ENCODE measurements at places on chromosomes 1 and 21.
A peak's percentile ranks its signal among the peaks of the same experiment; 100 is the strongest.

GRCh38 chr1:234933475-234933874, 195.2 kb downstream of the TOMM20 start:
- DNase-seq: no peak

DNA sequence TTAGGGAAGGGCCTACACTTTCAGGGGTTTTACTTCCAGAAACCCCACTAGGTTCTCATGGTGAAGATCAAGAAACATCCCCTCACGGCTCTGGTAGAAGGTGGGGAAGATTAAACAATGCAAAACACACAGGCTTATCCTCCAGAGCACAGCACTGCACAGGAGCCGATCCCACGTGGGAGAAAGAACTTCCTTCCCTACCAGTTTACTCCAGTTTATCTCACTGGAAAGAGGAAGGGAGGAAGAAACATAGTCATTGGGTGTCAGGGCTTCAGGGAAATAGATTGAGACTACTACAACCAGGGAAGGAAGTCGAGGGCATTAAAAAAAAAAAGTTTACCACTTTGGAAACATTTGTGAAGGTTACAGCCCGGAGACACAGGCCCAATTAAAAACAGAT, 164.4 kb downstream of the NTPCR start:
- DNase-seq: no peak

DNA sequence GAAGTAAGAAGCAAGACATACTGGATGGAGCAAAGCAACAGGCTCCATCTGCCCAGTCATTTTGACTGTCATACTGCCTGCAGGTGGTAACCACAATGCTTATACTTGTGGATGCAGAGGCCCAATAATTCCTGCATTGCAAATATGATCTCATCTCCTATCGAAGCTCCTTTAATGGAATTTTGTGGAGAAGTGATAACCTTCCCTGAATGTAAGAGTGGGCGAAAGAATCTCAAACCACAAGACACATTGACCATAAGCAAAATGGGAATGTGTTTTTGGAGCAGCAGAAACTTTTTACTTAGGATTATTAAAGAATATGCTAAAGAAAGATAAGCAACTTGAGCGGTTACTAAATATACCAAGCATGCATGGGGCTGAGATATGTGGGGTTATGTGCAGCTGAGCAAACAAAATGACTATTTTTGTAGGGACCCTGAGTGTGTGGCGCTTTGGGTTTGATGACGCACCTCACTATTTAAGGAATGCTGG, 77.4 kb upstream of the BACH1 start:
- no peak for DNase-seq

GRCh38 chr1:89692601-89693521, 59.9 kb downstream of the LRRC8C start:
- DNase-seq: no peak

- DNase-seq: no peak
These were observed 1386.0 kb upstream of the ADGRL4 start for GRCh38 chr1:80392529-80392928.

DNA sequence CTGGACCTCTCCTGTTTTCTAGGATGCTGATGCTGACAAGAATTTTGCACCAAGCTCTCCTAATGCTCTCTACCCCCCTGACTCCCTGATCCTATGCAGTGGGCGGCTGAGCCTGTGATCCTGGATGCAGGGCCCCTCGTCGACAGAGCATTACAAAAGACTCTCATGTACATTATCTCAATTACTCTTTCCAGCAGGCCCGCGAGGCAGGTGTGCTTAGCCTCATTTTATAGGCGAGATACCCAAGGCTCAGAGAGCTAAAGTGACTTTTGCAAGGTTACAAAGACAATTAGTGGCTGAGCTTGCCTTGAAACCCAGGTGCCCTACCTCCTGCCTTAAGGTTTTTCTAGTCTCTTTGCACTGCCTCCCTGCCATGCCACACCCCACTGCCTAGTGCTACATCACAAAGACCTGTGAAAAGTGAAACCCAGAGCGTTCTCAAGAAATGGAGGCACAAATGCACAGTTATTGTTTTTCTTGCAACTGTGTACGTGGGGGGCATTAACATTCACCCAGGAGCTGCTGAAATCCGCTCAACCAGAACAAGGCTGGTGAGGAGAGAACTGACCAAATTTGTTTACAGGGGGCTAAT, 10.0 kb upstream of the C8A start:
- DNase-seq: no peak

GRCh38 chr1:211935448-211935970, 99.8 kb downstream of the INTS7 start:
- no peak for DNase-seq

GRCh38 chr1:38454236-38454635, 405.3 kb downstream of the RRAGC start:
- DNase-seq: no peak

- no peak for DNase-seq
These were observed 36.5 kb downstream of the FHAD1 start for GRCh38 chr1:15283526-15283925.

- no peak for DNase-seq
These were observed 22.1 kb downstream of the ARHGEF10L start for GRCh38 chr1:17561561-17561985.

DNA sequence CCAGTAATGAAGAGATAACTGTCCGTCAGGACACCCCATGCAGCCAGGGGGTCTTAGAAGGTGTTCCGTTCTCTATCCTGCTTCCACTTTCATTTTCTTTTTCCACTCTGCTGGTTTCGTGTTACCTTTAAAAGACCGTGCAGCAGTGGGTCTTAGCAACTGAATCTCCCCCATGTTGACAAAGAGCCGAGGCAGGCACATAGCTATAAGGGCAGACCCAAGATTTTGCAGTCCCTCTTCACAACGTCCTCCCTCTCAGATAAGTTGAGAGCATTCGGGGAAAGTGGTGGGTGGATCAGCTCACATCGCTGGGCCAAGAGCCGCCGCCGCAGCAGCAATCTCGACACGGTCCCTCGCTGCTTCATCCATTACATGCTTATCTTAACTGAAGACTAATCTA, 355.5 kb downstream of the LMO4 start:
- DNase-seq: peak; percentile 69

DNA sequence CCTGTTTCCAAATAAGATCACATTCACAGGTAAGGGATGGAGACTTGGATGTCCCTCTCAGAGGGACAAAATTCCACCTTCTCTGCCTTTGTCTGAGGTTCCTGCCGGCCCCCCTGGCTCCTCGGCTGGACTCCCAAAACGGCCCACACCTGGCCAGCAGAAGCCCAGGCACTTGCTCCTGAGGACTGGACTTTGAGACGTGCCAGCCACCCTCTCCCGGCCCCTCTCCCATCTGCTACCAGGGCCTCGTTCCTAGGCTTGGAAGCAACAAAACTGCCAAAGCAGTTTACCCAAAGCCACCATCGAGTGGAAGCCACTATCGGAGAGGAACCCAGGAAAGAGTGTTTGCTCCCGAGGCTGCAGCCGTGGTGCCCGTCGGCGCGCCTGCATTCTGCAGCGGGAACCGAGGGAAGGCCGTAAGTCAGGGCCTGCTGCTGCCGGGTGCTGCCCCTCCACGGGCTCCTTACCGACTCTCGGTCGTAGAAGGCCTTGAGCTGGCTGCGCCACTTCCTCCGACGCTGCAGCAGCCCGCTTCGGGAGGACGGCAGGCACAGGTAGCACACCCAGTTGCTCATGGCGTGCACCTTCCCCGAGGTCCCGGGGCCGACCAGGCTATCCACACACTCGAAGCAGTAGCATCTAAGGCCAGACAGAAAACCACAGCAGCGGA, 3.5 kb downstream of the DNMT3L start:
- no peak for DNase-seq

- DNase-seq: no peak
These were observed 43.6 kb downstream of the CTTNBP2NL start for GRCh38 chr1:112439592-112439991.

DNA sequence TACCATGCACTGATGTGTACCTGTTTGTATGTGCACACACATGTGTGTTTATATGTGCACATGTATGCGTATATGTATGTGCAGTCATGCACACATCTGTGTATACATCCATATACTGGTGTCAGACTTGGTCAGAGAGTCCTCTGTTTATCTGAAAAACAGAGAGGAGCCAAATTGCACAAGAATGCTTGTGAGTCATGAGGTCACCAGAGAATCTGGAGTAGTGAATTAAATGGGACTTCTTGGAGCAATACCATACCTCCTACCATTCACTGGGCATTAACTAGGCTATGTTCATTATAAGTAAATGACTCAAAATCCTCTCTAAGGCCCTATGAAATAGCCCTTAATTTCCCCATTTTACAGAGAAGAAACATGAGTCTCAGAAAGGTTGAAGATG, 272.1 kb upstream of the C1orf87 start:
- DNase-seq: no peak

- DNase-seq: no peak
These were observed 171.5 kb downstream of the AJAP1 start for GRCh38 chr1:4825800-4826450.

DNA sequence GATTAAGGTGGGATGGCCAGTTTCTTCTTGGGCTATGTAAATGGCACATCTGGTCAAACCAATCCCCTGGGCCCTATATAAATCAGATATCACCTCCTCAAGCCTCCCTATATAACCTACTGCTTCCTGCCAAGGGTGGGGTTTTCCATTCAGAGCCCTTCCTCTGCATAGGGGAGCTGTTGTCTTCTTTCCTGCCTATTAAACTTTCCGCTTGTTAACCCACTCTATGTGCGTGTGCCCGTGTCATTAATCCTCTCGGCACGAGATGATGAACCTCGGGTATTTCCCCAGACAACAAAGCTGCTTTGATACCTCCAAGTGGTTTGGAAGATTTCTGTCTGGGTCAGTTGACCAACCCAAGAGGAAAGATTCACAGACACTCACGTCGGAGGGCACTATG, 19.3 kb upstream of the SERTAD4 start:
- no peak for DNase-seq

- DNase-seq: no peak
These were observed 14.3 kb downstream of the SLC2A1 start for GRCh38 chr1:42944246-42944928.

DNA sequence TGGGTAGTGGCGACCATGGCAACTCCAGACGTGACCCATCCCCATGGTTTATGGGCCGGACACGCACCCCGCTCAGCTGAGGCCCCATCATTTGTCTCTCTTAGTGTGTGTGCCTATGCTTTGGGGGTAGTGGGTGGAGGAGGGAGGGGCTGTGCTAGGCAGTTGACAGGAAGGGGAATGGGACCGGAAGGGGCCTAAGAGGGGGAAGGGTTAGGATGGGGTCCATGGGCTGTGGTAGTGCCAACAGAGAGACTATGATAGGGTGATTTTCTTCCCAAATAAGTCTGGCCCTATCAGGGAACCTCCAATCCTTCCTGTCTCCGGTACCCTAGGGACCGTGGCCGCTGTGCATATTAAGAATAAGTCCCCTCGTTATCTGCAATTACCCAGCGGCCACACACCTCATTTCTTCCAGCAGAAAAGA, 9.9 kb downstream of the DMAP1 start:
- DNase-seq: no peak

GRCh38 chr1:243841507-243841906, 8.5 kb downstream of the AKT3 start:
- DNase-seq: no peak

DNA sequence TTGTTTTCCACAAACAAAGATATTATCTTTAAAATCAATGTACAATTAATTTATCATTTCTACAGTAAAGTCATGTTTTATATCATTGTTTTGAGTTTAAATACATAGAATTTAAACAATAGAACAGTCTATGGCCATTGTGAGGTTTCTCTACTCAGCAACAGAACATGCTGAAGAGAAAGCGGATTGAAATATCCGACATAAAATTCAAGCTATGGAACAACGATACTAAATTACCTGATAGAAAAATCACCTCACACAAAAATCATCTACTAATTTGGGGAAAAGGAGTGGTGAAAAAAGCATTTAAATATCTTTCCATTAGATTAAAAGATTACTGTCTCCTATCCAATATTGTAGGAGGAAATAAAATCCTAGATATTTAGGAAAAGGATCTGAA, 12.6 kb downstream of the CDKN2C start:
- no peak for DNase-seq

DNA sequence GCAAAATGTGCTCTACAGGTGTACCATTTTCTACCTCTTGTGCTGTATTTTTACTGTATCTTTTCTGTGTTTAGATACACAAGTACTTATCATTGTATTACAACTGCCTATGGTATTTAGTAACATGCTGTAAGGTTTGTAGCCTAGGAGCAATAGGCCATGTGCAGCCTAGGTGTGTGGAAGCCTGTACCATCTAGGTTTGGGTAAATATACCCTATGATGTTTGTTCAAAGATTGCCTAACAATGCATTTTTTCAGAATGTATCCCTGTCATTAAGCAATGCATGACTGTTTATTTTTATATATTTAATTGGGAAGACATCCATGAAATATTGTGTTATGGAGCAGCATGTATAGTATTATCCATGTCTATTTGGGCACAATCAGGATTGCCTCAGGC, 11.0 kb downstream of the ETV3L start:
- no peak for DNase-seq

DNA sequence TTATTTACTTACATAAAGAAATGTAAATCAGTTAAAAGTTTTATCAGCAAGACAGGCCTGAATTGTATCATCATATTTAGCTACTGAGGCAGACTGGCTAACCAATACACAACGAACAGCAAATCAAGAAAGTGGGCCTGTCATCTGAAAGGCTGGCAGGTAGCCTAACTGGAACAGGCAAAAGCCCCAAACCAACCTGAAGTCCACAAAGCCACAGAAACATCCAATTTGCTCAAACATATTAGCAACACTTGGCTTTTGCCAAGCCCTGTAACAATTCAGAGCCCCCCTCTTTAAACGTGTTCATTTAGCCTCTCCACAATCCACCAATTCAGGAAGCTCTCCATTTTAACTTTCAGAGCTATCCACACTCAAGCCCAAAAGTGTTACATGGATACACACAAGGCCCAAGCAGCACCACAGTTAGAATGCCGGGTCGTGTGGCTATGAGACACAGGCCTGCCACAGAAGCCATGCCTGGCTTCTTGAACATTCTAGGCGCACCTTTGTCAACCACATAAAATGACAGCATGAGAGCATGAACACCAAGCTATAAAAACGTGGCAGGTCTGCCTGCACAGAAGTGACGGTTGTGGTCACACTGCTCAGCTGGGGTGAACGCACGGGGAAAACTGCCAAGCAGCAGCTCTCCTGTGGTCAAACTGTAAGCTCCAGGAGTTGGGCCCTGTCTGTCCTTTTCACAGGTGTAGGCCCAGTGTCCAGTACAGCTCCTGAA, 49.3 kb downstream of the CD34 start:
- DNase-seq: no peak

- DNase-seq: no peak
These were observed 109.1 kb upstream of the DNAH14 start for GRCh38 chr1:224820341-224820740.

- DNase-seq: no peak
These were observed 60.5 kb downstream of the LDLRAD2 start for GRCh38 chr1:21872445-21873079.

GRCh38 chr1:26405281-26405915, 5.2 kb upstream of the LIN28A start:
- DNase-seq: no peak

DNA sequence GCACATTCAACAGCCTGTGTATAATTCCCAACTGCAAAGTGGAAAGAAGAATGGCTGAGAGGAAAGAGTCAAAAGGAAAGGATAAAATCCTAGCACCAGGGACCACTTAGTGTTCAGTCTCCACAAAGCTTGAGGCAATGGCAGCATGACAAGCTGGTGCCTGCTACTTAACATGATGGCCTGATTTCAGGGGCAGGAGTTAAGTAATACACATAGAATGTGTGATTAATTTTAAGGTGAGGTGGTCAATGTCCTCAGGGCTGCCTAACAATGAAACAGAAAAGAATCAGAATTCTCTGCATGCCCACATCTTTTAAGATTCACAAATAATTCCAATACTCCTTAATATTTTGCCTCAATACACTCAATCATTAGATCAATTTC, 8.9 kb downstream of the P3H1 start:
- DNase-seq: no peak
